Islet precursor cell (in vitro differentiated cells): ENCODE measurements at places on chromosomes 7 and 10.

GRCh38 chr10:89526358-89526757 lies 9.0 kb downstream of the SLC16A12 start:
- DNase-seq: no peak

- DNase-seq: no peak
Observed at GRCh38 chr7:133294234-133294633, 41.4 kb downstream of the EXOC4 start.

GRCh38 chr10:53699684-53700083 lies 927.1 kb upstream of the MBL2 start:
- DNase-seq: no peak

DNA sequence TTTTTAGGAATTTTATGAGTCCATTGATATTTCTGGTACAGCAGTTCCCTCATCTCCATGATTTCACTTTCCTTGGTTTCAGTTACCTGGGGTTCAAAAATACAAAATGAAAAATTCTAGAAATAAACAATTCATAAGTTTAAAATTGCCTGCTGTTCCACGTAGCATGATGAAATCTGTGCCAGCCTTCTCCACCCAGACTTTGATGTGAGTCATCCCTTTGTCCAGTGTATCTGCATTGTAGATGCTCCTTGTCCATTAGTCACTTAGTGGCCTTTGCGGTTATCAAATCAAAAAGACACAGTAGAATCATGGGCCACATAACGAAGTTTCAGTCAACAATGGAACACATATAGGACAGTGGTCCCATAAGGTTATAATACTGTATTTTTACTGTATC lies 286.9 kb downstream of the PTEN start:
- no peak for DNase-seq

DNA sequence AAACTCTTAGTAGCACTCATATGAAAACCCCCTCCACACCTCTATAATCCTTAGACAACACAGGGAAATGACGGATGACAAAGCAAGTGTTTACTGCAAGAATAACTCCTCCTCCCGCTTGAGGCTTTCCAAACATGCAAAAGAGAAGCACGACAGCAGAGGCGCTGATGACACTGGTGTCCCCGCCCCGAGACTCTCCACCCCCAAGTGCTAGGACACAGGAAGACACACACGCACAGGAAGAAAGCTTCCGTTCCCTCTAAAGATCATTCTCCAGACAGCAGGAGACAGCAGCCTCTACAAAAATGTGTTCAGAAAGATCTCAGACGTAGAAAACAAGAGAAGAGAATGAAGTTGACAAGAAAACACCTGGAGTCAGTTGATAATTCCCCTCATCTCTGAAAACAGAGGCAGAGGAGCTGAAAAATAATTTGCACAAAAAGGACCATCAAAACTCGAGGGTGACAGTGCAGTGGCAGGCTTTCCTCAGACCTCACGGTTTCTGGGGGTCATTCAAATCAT lies 90.2 kb downstream of the DLG5 start:
- DNase-seq: peak; percentile 44

DNA sequence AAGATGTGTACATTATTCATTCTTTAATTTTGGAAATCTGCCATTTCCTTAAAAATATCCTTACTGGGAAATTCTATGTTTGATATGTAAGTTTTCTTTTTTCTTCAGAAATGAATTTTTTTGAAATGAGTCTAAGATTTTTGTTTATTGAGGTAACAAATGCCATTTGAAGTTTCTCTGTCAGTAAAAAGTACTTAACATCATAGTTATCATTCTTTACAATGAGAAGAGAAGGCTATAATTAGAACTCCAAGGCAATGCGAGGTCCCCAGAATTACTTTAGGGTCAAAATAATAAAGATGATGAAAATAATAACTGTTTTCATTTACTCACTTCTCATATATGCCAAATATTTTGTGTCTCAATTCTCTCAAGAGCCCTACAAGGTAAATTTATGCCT lies 37.0 kb upstream of the RHOBTB1 start:
- no peak for DNase-seq

DNA sequence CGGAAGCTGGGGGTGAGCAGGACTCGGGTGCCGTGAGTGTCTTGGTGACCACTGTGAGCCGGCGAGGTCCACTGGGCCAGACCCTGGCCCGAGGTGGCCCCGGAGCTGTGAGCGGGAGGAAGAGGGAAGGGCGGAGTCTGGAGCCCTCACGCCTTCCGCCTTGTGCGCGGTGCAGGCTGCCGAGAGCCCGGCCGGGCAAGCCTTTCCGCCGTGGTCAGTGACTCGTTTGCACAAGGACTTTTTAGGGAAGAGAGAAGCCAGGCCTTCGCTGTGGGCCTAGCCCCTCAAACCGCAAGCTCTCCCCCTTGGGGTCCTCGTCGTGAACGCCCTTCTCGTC lies 40.9 kb upstream of the ZNF32 start:
- peak; percentile 69 for DNase-seq

DNA sequence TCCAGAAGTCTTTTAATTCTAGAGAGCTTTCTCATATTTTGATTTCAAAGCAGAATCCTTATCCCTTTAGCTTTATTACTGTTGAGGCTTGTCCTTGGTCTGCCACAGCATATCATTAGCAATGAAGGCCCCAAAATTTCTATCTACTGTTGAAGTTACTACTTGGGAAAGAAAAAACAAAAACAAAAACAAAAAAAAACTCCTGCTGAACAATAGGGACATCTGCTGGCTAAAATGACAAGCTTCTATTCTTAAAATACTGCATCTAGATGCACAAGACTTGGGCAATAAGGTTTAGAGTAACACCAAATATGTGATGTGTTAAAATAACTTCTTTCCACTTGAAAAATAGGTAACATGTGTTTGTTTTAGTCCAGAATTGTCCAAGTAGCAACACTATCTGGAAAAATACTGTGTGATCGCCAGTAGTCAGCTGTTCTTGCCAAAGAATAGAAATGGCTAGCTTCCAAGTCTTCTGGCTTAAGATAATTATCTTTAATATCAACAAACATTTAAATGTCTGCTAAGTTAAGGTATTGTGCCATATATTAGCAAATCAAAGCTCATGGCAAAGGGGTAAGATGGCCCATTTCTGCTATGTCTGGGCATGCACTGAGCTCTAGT lies 3.8 kb upstream of the DMTF1 start:
- DNase-seq: no peak

DNA sequence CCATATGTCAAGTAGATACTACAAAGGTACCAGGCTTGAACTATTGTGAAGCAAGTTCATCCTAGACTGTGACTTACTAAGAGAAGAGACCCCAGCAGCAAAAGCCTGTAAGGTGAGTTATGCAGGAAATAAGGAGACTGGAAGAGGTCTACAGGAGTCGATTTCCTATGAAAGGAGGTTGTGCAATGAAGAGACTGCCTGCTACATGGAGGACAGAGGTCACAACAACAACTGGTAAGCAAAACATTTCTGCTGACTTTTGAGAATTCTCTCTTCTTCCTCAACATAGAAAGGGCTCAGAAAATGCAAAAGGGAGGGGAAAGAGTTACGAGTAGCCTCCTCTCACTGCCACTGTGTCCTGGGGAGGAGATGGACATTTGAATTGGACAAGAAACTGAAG lies 42.4 kb downstream of the PDK4 start:
- no peak for DNase-seq

DNA sequence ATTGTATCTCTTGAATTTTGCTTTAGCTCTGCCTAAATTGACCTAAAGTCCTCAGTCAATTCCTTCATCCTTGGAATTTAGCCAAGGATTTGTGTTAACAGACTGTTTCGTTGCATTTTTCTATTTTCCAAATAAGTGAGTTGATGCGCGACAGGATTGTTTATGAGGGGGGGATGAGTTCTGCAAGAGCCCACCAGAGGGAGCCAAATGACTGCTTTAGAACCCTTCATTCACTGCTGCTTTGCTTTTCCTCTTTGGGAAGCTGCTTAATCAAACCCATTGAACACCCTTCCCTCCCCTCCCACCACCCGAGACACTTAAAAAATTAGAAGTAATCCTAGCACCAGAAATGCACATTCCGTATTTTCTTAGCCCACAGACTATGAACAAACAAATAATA lies 33.7 kb upstream of the PTF1A start:
- no peak for DNase-seq

DNA sequence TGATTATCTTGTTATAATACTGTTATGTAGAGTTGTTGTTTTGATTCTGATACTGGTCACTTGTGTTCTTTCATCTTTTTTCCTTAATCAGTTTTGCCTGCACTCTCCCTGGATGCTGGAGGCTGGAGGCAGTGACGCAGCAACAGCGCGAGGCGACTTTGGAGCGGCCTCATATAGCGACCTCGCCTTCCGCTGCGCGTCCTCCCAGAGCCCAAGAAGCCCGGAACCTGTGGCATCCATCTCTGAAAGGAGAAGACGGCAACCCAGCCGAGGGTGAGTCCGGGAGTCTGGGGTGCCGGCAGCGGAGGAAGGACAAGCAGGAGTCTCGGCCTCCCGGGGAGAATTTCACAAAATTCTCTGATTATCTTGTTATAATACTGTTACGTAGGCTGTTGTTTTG lies 161.2 kb downstream of the ZNF33B start:
- DNase-seq: no peak

- no peak for DNase-seq
Observed at GRCh38 chr10:32454148-32454547, 8.2 kb downstream of the CCDC7 start.

DNA sequence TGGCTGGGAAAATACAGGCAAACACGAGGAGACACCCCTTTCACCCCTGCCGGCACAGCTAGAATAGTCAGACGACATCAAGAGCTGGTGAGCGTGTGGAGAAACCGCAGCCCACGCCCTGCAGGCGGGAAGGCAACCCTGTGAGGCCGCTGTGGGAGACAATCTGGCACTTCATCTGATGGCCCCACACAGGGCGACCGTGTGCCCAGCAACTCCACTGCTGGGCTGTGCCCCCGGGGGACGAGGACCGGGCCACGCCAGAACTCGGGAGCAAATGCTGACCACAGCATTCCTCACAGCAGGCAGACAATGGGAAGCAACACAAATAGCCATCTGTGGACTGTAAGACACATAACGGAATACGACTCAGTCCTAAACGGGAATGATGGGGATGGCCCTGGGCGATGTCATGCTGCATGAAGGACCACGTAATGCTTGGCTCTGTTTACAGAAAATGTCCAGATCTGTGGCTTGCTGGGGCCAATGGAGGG lies 58.9 kb downstream of the CFAP46 start:
- DNase-seq: peak; percentile 56
